ENCODE measurements at places on chromosomes 7 and 10.

DNA sequence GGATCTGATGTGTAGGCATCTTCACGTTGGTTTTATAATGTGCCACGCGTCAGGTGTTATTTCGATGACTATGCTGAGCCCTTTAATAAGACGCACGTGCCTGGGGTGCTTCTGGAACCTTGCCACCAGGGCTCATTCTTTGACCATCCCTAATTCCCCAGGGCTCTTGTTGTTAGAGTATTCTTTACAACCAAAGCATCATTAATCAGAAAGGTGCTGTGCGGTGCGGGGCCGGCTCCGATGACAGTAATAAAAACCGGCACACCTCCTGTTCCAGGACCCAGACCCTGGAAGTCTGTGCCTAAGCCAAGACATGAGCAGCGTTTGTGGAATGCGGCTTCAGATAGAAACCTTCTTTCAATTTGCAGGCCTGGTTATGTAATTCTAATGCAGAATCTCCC lies 58.4 kb downstream of the MGMT start:
- no peak for DNase-seq

DNA sequence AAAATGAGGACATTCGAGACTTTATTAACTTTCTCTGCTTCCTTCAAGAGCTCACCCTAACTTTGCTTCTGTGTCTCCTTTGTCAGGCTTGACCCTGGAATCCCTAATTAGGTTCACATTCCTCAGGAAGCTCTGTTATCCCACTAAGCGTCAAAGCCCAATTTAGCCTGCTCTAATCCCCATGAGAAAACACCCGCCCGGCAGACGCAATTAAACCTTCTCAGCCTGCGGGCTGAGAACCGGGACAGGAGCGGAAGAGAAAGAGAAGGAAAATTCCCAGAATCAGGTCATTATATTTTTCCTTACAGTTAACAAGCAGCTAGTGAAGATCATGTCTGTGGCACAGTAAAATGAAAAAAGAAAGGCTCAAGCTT lies 93.0 kb downstream of the TNS3 start:
- DNase-seq, result no peak

DNA sequence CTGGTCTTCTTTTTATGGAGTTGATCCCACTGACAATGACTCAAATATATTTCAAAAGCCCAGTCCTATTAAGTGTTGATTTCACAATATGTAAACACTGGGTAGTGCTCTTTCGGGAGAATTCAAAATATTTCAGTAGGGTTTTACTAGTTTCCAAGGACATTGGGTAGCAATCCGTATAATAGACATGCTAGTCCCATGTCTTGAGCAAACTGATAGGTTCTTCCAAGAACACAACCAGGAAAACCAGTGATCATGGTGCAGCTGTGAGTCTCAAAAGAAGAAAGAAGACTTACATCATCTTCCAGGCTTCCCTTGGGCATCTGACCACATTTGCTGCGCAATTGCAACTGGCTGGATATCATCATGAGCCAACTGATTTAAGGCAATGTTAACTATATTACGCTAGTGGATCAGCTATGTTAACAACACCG lies 59.3 kb upstream of the APBB1IP start:
- no peak for DNase-seq

- DNase-seq, result no peak
These were observed 114.8 kb downstream of the LMBR1 start for GRCh38 chr7:156778201-156778600.

GRCh38 chr10:113953505-113954272 lies 90.0 kb upstream of the ADRB1 start:
- no peak for DNase-seq

GRCh38 chr10:50600831-50601477 lies 22.8 kb downstream of the SGMS1 start:
- DNase-seq, result no peak

- DNase-seq, result no peak
These were observed 68.6 kb upstream of the SYPL1 start for GRCh38 chr7:106180721-106181120.

GRCh38 chr10:21369697-21370096 lies 155.8 kb downstream of the SKIDA1 start:
- DNase-seq, result no peak

DNA sequence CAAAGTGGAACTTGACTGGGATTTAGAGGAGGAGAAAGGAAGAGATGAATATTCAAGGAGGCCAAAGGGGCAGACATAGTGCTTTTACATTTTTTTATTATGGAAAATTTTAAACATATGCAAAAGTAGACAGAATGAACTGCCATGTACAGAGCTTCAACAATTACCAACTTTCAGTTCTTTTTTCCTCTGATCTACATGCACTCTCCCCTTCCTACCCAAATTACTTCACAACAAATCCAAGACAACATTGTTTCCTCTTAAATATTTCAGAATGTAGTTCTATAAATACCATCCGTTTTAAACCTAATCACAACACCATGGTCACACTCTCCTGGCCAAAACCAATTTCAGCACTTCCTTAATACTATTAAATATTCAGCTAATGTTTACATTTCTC lies 83.5 kb upstream of the FZD1 start:
- no peak for DNase-seq

DNA sequence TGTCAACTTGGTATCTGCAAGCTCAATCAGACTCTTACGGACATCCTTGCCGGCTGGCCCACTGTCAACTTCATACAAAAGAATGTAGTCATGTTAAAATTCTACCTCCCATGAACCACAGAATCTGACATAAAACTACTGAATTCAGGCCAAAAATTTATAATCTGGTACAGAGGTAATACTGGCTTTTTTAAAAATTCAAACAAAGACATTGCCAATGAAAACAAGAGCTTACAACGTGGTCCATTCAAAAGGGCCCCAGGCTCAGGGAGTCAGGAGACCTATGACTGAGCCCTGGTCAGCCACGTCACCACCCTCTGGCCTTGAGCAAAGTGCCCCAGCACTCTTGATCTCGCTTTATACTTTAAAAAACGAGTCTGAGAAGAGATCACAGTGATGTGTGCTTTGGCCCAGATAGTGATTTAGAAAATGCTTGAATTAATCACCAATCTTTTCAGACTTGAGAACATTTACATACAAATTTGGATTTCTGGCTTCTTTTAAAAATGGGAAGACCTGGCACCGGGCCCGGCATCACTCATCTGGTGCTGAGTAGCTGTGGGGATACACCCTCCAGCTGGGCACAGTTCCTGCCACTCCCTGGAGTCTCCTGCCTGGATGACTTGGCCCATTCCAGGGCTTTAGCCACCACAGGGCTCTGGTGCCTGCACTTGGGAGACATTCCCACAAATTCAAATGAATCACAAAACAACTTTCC lies 94.1 kb downstream of the PIP4K2A start:
- no peak for DNase-seq

DNA sequence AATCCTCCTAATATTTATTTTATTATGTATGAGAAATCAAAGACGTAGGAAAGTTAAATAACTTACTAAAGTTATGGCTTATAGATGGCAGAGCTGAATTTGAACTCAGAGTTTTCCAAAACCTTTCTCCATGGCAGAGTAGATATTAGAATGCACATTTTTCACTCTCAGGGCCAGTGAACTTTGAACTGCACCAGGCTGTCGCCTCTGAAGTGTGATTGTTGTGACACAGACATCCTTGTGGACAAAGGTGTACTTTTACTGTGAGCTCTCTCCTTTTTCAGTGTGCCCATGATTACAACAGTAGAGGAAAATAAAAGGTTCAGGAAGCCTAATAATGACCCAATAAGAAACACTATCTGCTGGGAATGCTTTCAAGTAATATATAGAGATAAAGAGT lies 29.1 kb downstream of the TES start:
- DNase-seq, result no peak

DNA sequence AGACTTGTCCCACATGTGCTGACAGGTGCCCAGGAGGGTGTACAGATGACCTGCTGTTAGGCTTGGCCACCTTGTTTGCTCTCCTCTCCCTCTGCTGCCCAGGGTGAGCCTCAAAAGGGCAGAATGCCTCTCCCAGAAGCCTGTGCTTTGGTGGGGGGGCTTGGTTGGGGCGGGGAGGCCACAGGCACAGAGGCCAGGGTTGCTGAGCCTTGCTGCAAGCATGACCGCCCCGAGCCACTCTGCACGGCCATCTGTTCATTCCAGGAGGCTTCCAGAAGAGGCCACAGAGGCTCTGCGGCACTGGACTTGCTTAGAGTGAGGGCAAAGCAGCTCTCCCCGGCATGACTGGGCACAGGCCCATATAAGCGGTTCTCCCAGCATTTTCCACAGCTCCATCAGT lies 190.8 kb downstream of the GLRX3 start:
- DNase-seq, result no peak
